Mucosa of gallbladder (tissue), 1 donor: ENCODE measurements at places on chromosomes 3 and 15. TPM values are rescaled to one million over a fixed set of nuclear protein-coding genes. Genes with fewer than 3 reads are reported as not detected.

GRCh38 chr15:43526261-43526930 is 9.0 kb downstream of the MAP1A start:
- no peak for DNase-seq

GRCh38 chr3:11544412-11545181 is 99.1 kb downstream of the VGLL4 start:
- no peak for DNase-seq

The SACM1L gene
- 51.8 TPM for total RNA-seq

GRCh38 chr15:77632534-77633133 is at the start of gene LINGO1:
Gene LINGO1, minus strand, starts transcription at chr15:77632912. Its CDS starts 597 bp downstream, at chr15:77632315.
- DNase-seq, result no peak

DNA sequence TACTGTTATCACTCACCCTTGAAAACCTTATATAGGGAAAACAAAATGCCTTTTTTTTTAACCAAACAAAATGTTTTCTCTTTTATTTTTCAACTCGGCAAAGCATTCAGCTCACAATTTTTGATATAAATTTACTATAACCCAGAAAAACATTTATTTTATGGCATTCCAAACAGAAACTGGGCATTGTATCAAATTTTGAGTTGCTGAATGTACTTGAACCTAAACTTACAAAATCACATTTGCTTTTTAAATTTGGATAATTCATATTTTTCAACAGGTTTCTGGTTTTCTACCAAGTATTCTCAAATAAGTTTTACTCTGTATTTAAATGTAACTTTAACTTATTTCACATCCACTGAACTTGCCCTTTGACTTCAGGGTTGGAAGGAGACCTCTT is 405.6 kb downstream of the GRM7 start:
- no peak for DNase-seq

The MOBP gene
- 0.14 TPM for total RNA-seq

GRCh38 chr3:171768281-171768900 is 41.9 kb downstream of the PLD1 start:
- DNase-seq, result no peak

The ALG3 gene
- total RNA-seq, result 44.7 TPM

The TLR9 gene
- 1.4 TPM for total RNA-seq

The GUCA1C gene
- total RNA-seq, result not detected

The ISLR2 gene
- total RNA-seq, result 1.8 TPM

- no peak for DNase-seq
These were observed at the start of the genes FOXL2 and FOXL2NB for GRCh38 chr3:138946663-138947494. Gene FOXL2, minus strand, starts transcription at chr3:138947137. Its CDS starts 415 bp downstream, at chr3:138946722. Gene FOXL2NB, plus strand, starts transcription at chr3:138947217. Its CDS starts 148 bp downstream, at chr3:138947365.

DNA sequence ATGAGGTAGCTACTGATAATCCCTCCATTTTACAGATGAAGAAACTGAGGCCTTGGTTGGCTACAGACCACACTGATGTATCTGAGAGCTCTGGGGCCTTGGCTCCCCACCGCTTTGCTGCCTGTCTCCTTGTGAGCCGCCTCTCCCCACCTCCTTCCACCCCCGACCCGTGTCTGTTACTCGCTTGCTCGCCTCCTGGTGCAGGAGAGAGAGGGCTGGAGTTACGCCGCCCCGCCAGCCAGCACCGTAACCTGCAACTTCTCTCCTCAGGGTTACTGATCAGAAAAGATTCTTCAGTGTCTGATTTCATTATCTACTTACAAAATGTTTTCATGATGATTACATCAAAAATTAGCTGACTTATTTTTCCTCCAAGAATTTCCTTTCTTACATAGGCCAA is 34.1 kb downstream of the TM2D3 start:
- no peak for DNase-seq

GRCh38 chr3:68874551-68875348 is 57.6 kb downstream of the TAFA4 start:
- no peak for DNase-seq

GRCh38 chr3:166446986-166447385 is 609.8 kb upstream of the BCHE start:
- DNase-seq, result no peak

DNA sequence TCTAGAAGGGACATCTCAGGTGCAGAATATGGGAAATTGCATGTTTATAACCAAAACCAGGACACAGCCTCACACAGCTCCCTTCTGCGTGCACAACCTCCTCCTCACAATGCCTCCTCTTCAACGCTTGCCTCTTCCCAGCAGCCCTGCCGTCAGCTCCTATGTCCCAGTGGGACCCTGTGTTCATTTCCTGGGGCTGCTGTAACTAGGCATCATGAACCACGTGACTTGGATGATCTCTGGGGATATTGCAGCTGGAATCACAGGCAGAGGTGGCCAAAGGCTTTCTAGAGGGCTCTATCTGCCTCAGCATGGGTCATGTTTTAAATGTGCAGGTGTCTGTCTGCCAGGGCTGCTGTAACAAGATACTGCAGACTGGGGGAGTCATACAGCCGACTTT is 375.3 kb downstream of the OCA2 start:
- DNase-seq, result no peak

The TMEM40 gene
- not detected for total RNA-seq

DNA sequence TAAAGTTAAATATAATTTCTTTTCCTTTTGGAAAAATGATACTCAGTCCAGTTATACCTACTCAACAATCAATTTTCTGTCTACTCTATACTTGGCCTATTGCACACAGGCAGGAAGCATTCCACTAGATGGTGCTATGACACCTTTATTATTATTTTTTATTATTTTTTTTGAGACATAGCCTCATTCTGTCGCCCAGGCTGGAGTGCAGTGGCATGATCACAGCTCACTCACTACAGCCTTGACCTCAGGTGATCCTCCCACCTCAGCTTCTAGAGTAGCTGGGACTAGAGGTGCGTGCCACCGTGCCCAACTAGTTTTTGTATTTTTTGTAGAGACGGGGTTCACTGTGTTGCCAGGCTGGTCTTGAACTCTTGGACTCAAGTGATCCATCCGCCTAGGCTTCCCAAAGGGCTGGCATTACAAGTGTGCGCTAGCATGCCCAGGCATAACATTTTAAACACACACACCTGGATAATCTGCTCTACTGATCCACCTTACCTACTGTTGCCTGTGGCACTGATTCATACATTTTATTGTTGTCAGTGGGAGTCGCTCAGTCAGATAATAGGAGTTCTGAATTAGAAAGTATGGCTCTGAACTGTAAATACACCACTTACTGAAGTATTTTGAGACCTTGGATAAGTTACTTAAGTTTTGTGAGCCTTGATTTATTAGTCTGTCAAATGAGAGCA is 56.2 kb downstream of the EIF3J start:
- no peak for DNase-seq

- no peak for DNase-seq
These were observed 27.0 kb downstream of the ADIPOQ start for GRCh38 chr3:186869253-186870100.

The RFTN1 gene
- total RNA-seq, result 11.4 TPM

The CEP19 gene
- 3.3 TPM for total RNA-seq

The DNAH12 gene
- total RNA-seq, result 0.52 TPM

The FBXL22 gene
- 58.4 TPM for total RNA-seq

GRCh38 chr15:90870354-90871138 is 2.2 kb downstream of the FURIN start:
- DNase-seq, result no peak

GRCh38 chr3:7025581-7026300 is 164.8 kb downstream of the GRM7 start:
- no peak for DNase-seq

The ARRDC4 gene
- total RNA-seq, result 28.3 TPM

The CLDN18 gene
- 6.7 TPM for total RNA-seq

GRCh38 chr3:8872261-8872660 is 91.0 kb downstream of the RAD18 start:
- no peak for DNase-seq

The TM4SF18 gene
- 7.7 TPM for total RNA-seq

GRCh38 chr3:135325096-135325495 is 530.0 kb downstream of the EPHB1 start:
- DNase-seq, result peak; percentile 54
